Ovary (tissue), 10 donors: ENCODE measurements at places on chromosomes 4 and X.

DNA sequence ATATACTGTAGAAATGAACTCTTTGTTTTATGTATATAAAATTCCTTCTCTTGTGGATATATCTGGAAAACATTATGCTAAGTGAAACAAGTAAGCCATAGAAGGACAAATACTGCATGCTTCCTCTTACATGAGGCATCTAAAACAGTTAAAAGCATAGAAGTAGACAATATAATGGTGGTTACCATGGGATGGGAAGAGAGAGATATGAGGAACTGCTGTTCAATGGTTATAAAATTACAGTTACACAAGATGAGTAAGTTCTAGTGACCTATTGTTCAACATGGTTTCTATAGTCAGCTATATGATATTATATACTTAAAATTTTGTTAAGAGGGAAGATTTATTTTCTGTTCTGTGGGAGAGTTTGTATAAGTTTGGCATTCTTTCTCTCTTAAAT lies 43.4 kb downstream of the HTRA3 start:
- no peak for DNase-seq

DNA sequence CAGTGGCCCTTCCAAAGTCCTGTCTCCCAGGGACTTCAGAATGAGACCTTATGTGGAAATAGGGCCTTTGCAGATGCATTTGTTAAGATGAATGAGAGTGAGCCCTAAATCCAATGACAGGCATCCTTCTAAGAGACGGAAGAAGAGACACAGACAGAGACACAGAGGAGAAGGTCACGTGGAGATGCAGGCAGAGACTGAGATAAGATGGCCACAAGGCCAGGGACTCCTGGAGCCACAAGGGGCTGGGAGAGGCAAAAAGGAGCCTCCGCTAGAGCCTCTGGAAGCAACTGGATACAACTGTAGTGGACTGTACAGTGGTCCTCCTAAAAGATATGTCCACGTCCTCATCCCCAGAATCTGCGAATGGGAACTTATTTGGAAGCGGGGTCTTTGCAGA lies 19.0 kb upstream of the CD99 start:
- no peak for DNase-seq

DNA sequence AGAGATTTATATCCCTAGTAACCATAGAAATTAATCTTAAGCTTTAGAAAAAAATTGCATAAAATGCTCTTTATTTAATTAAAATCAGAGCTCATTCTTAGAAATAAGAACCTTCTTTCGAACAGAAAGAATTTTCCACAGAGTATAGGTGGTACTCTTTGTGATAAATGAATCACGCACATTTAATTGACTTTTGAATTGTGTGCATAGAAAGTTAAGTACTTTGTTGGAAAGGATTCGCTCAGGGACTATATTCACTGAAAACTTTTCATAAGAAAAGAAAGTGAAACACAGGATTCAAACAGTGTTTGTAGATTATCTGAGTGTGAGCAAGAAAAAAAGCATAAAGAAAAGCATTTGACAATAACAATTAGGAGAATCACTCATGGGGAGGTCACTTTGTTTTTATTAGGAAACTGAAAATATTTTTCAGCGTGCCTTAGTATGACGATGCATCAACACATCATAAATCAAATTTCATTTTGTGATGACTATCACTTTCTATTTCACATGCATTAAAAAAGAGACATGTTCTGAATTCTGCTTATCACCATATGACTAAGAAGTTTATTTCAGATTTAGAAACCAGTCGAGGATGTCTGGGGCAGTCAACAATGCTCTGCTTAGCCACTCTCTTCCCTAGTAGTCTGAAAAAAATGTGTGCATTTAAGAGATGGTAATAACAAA lies 49.5 kb downstream of the STX18 start:
- no peak for DNase-seq

GRCh38 chr4:102780476-102781144 lies 19.8 kb upstream of the MANBA start:
- DNase-seq = no peak

GRCh38 chr4:183540410-183541009 lies 35.7 kb downstream of the ING2 start:
- no peak for DNase-seq

DNA sequence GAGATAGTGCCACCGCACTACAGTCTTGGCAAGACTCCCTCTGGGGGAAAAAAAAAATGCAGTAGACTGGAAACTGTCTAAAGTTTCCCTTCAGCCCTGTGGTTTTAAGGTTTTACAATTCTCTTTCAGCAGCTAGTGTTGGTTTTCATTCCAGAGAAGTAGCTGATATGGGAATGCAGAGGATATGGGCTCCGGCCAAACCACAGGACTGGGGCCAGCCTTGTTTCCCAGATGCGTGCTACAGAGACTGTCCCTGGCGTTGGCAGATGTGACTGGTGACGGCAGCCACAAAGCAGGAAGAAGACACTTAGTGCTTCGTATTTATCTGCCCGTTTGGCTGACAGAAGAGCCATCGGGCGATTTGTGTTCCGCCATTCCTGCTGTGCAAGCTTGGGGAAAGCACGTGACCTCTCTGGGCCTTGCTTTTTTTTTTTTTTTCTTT lies 43.2 kb downstream of the ZBTB49 start:
- no peak for DNase-seq

DNA sequence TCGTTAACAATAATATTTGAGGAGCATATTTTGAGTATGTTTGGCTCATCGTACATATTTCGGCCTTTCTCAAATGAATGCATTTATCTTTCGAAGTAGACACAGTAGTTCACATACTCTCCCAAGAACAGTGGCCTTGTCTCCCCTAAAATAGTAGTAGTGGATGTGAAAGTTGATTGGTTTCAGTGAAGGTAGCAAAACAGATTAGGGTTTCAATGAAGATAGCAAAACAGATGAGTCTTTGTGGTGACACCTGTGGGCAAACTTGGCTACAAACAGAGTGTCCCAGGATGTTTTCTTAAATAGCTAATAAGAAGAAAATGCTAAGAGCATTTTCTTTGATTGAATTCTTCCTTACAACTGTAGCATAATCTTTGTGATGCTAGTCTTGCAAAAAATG lies 67.0 kb downstream of the USP9X start:
- DNase-seq = no peak

GRCh38 chr4:87985097-87985886 lies 9.8 kb downstream of the SPP1 start:
- no peak for DNase-seq

DNA sequence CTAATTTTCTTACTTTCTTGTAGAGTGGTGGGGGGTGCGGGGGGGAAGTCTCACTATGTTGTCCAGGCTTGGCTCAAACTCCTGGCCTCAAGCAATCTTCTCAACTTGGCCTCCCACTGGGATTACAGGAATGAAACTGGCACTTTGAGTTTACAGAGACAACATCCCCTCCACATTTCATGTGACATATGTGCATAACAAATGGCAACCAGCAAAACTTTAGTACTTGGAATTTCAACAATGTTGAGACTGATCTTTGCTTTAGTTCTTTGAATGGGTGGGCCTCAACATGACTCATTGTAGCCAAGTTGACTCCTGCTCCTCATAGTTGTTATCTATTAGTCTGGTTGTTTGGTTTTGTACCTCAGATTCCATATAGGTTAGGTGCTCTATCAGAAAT lies 11.4 kb upstream of the FMR1 start:
- DNase-seq = no peak

- no peak for DNase-seq
These were observed 114.5 kb downstream of the COL4A6 start for GRCh38 chrX:108323751-108324150.

DNA sequence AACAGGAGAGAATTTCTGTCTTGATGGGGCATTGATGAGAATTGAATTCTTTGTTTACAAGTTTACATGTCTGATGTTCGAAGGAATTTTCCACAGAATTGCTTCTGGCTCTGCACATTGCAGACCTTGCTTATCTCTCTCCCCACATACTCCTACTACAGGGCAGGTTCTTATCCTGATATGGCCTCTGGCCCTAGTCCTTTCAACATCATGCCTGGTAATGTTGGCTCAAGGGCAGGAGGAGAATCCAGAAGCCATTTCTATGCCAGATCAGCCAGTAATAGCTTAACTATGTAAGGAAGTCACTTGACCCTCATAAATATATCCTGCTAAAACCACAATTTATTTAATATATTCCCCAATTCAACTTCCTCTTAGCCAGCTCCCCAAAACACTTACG lies 24.3 kb upstream of the TSPAN5 start:
- DNase-seq = no peak

DNA sequence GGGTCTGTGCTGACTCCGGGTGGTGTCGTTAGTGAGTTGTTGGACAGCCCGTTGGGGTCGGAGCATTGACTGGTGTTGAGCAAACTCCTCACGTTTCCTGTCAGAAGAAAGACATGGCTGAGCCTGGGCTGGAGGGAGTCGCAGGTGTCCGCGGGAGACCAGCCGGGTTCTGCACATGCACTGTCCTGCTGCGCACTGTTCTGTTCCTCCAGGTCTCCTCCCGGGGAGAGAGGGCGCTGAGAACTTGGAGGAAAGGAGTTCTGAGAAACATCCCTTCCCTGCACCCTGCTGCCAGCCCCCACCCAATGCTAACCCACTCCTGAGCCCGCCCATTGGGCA lies 1.1 kb downstream of the ZNF141 start:
- no peak for DNase-seq

DNA sequence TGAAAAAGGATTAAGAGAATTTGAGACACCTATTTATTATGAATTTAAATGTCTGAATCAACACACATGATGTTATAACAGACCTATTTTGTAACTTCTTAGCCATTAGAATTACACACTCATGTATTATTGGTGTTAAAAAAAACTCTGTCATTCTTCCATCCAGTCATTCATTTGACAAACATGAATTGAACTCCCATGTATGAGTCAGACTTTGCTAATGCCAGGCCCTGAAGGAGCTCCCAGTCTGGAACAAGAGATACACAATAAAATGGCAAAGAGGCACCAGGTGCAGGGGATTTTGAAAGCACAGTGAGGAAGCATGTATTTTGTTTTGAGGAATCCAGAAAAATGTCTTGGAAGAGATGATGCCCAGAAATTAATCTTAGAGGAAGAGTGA lies 87.7 kb upstream of the EFHC2 start:
- no peak for DNase-seq

DNA sequence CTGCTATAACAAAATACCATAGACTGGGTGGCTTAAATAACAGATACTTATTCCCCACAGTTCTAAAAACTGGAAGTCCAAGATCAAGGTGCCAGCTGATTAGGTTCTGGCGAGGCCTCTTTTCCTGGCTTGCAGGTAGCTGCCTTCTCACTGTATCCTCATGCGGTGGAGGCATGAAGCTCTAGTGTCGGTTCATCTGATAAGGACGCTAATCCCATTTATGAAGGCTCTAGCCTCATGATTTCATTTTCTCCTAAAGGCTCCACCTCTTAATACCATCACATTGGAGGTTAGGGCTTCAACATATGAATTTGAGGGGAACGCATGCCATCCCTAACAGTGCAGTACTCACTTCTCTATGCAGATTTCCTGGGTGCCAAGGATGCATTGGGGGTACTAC lies 57.9 kb upstream of the STIM2 start:
- no peak for DNase-seq

GRCh38 chrX:132984058-132984650 lies 25.7 kb upstream of the HS6ST2 start:
- DNase-seq = no peak

DNA sequence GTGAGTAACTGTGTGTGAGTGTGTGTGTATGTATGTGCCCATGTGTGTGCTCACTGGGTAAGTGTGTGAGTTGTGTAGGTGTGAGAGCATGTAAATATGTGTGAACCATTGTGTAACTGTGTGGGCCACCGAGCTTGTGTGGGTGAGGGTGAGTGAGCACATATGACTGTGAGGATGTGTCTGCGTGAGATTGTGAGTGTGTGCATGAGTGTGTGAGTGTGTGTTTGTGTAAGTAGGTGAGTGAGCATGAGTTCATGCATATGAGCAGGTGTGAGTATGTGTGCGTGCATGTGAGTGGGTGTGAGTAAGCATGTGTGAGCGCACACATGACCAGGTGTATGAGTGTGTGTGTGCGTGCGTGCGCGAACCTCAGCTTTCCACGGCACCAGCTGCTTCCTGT lies 1.4 kb upstream of the ATP2B3 start:
- no peak for DNase-seq

DNA sequence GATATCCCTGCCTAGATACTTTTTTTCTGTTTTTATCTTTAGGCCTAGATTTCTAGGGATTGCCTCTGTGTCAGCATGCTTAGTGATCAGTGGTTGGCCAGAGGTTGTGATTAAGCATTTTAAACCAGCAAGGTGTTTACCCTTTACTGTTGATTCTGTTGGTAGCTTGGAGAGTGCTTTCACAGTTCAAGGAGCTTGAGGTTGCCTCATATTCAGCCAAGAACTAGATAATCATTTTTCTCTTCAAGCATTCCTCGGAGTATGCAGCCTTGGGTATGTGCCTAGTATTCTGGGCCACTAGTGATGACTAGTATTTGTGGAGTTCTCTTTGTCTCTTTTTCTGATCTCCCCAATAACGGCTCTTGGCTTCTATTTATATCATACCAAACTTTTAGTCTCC lies 20.4 kb downstream of the APOOL start:
- no peak for DNase-seq

DNA sequence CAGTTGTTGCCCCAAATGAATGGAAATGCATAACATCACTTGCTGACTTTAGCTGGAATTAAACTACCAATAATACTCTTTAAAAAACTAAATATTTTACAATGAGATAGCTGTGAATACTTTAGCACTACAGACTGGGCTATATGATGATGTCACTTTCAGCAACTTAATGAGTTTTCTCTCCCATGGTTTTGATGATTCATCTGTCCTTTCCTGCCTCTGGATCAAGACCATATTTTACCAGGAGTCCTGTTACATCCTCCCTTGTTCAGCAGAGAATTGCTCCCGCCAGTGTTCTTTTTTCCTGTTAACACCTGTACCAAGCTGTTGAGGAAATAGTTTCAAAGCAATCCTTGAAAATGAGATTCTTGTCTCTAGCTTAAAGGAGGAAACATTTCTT lies 543.0 kb downstream of the SPRY1 start:
- no peak for DNase-seq

- no peak for DNase-seq
These were observed 31.4 kb upstream of the GPR78 start for GRCh38 chr4:8548731-8549351.

- no peak for DNase-seq
These were observed 40.5 kb downstream of the SLC10A7 start for GRCh38 chr4:146481246-146481645.

DNA sequence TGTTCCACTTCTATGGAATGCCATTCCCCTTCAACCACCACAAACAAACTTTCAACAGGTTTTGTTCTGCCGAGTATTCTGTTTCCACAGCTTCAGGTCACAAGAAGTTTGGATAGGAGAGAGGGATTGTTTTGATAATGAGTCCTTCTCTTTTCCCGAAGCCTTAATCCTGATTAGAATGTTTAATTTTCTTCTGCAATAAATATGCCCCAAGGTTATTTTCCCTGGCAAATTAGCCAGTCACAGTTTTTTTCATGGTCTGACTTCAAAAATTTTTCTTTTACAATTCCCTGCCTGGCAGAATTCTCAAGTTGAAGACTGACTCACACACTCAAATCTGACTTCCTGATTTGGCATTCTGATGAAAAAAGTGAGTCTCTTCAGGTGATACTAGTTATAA lies 33.1 kb upstream of the EDNRA start:
- DNase-seq = no peak

GRCh38 chrX:49947781-49948180 lies 25.4 kb downstream of the CLCN5 start:
- DNase-seq = no peak
